ENCODE measurements at places on chromosomes 3 and 15.
A peak's percentile ranks its signal among the peaks of the same experiment; 100 is the strongest.

DNA sequence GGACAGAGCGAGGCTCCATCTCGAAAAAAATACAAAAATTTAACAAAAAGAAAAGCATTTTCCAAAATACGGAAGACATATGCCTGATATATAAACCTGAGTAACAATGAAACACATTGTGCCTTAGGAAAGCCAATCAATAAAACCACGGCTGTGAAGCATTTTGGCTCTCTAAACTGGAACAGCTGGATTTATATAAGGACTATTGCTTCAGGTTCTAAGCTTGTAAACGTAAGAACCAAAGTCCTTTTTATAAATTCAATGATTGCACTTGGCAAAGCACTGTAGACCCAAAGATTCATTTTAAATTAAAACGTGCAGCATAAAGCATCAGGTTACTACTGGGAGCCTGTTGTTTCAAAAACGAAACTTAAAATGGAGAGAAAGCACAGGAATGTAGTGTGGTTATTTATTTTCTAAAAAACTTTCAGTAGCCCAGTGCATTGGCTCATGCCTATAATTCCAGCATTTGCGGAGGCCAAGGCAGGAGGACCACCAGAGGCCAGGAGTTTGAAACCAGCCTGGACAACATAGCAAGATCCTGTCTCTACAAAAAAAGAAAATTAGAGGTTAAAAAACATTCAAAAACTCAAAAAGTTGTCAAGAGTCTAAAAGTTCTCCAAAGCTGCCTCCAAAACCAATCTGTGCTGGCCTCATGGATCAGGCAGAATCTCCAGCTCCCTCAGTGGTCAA is 61.5 kb downstream of the USF3 start:
- DNase-seq, result no peak

GRCh38 chr3:6492306-6492705 is 368.6 kb upstream of the GRM7 start:
- DNase-seq, result no peak

GRCh38 chr3:11924518-11924917 is 77.8 kb upstream of the TAMM41 start:
- DNase-seq, result no peak

DNA sequence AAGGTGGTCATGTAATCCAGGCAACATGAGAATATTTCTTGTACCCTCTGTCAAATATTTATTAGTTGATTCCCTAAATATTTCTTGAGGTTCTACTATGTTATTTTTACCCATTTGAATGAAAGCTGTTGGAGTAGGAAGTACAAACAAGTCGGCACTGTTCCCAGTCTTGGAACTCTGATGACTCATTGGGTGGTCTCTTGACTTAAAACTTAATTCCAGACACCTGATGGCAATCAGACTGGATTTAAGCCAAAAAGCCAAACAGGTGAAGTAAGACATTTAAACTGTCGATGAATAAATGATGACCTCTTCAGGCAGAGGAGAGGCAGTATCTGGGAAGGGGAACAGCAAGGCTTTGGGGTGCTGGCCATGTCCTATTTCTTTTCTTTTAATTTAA is 22.8 kb downstream of the C2CD4A start:
- DNase-seq, result no peak

DNA sequence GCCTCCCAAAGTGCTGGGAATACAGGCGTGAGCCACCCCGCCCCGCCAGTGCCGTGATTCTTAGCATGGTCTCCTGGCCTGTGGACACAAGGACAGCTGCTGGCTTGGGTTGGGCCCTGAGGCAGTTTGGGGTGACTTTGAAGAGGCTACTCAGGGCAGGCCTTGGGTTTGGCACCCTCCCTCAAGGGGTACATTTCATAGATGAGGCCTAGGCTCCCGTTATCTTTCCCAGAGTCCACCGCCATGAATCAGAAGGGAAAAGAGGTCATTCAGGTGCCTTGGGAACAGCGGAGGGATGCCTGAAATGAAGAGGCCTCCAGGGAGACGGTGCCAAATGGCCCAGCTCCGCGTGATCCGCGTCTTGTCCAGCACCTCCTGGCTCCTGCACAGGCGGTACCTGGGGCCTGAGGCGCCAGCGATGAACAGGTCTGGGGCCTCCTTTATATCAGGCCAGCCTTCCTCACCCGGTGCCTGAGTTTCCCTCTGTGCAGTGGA is 9.3 kb downstream of the GNAI2 start:
- no peak for DNase-seq

GRCh38 chr3:148162132-148162531 is 535.6 kb upstream of the AGTR1 start:
- DNase-seq, result no peak

DNA sequence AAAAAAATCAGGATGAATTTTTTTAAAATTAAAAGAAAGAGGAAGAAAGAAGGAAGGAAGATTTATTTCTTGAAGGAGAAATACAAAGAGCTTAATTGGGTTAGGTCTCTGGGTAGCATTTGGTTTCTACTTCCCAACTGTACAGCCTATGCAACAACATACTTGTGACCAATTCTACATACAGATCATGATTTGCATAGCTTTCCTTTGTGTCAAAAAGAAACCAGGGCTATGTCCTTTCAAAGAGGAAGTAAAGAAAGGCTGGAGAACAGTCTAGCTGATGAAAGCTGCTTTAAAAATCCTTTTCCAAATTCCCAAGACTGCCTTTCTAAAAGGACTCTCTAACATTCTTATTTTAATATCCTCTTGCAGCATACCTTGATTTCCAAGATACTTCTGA is 6.1 kb upstream of the HGD start:
- DNase-seq, result no peak

GRCh38 chr15:37125143-37125542 is 24.8 kb upstream of the MEIS2 start:
- no peak for DNase-seq

GRCh38 chr15:54820811-54821210 is 375.9 kb downstream of the RSL24D1 start:
- DNase-seq, result no peak

- no peak for DNase-seq
Measured at GRCh38 chr3:4600493-4600892, 107.3 kb downstream of the ITPR1 start.

DNA sequence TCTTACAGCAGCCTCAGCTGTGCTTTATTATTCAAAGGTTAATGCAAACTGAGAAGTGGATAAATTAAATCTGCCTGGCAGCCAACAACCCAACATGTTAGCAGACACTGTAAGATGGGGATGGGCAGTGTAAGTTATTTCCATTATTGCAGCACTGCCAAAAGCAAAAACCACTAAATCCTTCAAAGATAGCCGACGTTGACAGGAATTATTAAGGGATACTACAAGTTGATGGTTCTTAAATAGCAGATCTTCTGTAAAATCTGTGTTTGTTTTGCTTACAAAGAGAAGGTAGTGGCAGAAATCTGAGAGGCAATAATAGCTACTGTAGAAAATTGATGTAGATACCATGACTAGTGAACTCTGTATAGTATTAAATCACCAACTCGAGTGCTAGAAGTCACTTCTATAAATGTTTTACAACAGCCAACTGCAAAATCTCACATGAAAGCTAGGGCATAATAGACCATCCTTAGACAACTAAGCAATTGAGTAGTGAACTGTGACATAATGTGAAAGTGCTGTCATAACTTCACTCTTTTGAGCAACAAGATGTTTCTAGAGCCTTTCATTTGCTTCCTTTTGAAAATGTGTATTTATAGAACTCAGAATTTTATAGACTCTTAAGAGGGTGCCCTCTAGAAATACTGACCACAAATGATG is 278.6 kb downstream of the UBE2E2 start:
- no peak for DNase-seq

GRCh38 chr3:64361962-64362735 is 136.9 kb upstream of the PRICKLE2 start:
- DNase-seq, result no peak

DNA sequence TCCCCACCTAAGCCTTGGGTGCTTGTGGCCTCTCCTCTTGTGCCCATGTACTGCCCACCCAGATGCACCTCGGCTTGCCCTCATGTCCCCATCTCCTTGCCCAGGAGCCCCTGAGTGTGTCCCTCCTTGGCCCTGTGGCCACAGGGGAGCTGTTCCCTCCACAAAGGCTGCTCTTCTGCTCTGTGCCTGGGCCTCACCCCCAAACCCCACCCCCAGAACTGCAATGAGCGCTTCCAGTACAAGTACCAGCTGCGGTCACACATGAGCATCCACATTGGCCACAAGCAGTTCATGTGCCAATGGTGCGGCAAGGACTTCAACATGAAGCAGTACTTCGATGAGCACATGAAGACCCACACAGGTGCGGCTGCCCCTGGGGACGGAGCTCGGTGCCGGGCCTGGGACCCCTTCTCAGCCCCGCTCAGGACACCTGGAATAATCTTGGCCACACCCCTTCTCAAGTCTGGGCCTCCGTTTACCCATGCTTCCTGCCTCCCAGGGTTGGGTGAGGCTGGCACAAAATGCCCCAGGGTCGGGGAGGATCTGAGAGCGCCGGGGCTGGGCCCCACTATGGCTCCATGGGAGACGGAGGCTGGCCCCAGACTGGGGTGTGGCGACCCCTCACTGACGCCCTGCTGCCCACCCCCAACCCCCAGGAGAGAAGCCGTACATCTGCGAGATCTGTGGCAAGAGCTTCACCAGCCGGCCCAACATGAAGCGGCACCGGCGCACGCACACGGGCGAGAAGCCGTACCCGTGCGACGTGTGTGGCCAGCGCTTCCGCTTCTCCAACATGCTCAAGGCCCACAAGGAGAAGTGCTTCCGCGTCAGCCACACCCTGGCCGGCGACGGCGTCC is 10.3 kb downstream of the ZBTB47 start:
- DNase-seq, result no peak

- DNase-seq, result no peak
Measured at GRCh38 chr3:188956839-188957489, 214.8 kb upstream of the TPRG1 start.

DNA sequence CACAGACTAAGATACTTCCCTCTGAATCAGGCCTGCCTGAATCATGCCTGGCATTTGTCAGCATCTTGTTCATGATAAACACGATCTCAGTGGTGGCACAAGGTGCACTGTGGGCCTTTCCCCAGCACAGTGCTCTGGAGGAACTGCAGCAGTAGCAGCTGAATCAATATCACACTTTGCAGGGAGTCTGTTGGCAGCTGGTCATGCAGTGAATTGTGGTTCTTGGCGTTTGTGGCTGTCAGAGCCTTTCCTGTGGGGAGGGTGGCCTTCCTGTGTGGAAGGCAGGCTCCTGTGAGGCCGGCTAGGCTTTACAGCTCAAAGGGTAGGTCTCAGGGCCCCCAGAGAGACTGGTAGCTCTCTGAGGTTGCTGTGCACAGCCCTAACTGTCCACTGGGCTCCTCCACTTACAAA is 54.4 kb upstream of the TLE3 start:
- DNase-seq, result no peak

- DNase-seq, result no peak
Measured at GRCh38 chr3:150666167-150666566, 37.6 kb downstream of the ERICH6 start.

DNA sequence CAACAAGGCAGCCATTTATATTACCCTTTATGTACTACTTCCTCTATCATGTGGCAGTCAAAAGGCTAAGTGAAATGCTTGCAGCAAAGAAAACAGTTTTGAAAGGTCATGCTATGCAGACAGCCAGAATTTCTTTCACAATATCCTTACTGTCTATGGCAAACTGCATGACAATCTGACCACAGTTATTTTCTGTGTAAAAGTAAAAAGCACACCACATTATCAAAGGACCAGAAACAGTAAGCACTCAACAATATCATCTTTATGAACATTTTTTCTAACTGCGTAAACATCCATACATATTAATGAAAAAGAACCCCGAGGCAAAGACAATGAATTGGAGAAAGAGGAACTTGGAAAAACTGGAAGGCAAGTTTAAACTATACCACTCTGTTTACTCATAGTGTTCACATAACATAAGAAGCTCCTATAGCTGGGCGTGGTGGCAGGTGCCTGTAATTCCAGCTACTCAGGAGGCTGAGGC is 47.9 kb downstream of the PIK3CB start:
- DNase-seq, result no peak

- DNase-seq, result peak; percentile 48
Measured at GRCh38 chr15:80942746-80943565, 46.7 kb downstream of the MESD start.

- DNase-seq, result no peak
Measured at GRCh38 chr15:33490703-33491102, 179.9 kb downstream of the RYR3 start.

DNA sequence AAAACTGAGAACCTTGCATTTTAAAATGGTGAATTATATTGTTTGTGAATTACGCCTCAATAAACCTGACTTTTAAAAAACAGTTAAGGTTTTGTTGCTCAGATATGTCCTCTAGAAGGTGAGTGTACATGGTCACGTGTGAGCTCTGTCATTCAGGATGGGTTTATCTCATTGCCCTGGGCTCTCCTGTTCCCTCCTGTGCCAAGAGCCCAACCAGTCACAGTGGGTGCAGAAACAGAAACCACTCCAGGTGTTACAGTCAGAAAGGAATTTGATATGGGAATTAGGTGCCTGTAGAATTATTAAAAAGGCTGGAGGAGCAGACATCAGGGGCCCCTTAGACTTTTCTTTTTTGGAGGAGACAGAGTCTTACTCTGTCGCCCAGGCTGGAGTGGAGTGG is 196.4 kb downstream of the STT3B start:
- no peak for DNase-seq

GRCh38 chr3:114644367-114644766 is 350.5 kb downstream of the TIGIT start:
- no peak for DNase-seq

DNA sequence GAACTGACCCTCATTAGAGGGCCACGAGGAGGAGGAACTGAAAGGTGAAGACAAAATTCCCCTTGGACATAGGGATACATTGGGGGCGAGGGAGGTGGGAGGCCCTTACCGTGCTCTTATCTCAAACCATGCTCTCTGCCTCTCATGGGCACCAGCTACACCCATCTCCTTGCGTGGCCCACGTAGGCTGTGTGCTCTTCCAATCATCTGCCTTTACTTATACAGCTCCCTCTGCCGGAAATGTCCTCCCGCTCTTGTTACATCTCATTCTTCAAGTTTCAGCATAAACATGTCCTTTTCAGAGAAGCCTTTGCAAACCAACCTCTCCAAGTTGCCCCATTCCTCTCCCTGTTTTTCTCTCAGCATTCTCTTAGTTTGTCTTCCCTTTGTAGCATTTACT is 307.8 kb upstream of the PROK2 start:
- DNase-seq, result no peak

DNA sequence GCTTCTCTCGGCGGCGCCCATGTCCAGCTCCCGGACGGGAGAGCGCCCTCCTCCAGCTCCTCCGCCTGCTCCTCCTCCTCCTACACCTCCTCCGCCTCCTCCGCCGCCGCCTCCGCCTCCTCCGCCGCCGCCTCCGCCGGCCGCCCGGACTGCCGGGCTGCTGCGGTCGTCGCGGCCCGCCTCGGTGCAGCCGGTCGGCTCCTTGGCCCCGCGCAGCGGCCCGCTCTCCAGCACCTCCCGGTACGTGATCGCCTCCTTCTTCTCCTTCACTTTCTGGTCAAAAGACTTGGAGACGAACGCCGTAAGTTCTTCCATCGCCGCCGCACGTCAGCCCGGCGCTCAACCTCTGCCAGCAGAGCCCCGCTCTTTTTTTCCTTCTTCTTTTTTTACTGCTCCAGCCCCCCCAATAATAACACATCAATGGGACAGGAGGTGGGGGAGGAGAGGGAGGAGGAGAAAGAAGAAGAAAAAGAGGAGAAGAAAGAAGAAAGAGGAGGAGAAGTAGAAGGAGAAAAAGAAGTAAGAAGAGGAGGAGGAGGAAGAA is 438 bp downstream of the SHOX2 start:
- DNase-seq, result no peak

- DNase-seq, result no peak
Measured at GRCh38 chr3:138609898-138610266, 1.3 kb downstream of the FAIM start.

- DNase-seq, result peak; percentile 0
Measured at GRCh38 chr15:41975669-41976068, 3.3 kb upstream of the EHD4 start.
